ENCODE measurements at places on chromosomes 11 and 22.

DNA sequence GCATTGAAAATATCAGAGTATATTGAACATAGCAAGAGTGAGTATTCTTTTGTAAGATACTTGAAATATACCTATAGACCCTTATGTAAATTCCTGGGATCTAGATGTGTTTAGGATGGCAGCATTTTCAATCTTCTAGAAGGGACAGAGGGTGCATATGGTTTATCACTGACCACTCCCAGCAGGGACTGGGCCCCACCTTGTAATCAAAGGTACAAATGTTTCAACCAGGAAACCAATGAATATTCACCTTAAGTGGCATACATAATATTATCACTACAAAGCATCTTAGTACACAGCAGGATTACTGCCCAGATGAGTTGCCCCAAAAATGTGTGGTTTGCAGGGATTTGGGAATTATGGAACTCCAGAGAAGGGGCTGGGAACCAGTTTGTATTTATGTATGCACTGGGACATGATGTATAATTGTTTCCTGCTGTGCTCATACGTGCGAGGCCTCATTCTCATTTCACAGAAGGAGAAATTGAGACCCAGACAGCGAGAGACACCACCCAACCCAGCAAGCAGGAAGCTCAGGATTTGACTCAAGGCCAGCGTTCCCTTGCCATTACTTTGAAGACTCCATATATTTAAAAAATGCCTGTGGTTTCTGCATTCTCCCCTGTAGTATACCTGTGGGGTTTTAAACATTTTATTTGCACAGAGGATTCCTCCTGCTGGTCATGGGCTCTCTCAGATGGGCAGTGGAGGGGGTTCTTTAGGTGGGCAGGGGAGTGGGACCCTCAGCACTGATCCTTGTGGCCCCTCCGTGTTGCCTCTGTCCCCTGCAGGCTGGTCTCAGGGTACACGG is 5.2 kb downstream of the APOL4 start:
- peak overlapping the region; percentile 37 for H3K27ac ChIP-seq
- H3K27me3 ChIP-seq, result no peaks in the 10 kb centered on the region
- no peak overlapping the region for H3K4me3 ChIP-seq
- no peak for DNase-seq
- H3K36me3 ChIP-seq, result no peaks in the 10 kb centered on the region
- H3K4me1 ChIP-seq, result peaks cover 44% of the 10 kb centered on the region

DNA sequence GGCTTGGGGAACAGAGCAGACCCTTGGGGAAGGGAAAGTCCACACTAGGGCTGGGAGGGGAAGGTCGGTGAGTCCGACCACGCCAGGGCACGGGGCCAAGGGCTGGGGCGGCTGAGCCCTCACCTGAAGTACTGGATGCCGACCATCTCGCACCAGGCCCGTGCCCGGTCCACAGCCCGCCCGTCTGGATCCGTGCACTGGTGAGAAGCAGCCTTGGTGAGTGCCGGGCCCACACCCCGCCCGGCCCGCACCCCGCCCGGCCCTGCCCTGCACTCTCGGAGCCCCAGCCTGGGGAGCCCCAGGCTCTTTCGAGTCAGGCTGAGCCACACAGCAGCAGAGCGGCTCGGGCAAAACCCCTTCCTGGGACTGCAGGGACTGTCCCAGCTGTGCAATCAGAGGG is 1.9 kb upstream of the BAIAP2L2 start:
- H3K4me1 ChIP-seq, result peaks cover 5% of the 10 kb centered on the region
- no peak overlapping the region for H3K27ac ChIP-seq
- DNase-seq, result no peak
- no peak overlapping the region for H3K4me3 ChIP-seq

GRCh38 chr11:86370922-86371594 is 3.6 kb upstream of the CCDC81 start:
- no peaks in the 10 kb centered on the region for H3K36me3 ChIP-seq
- DNase-seq, result no peak
- no peaks in the 10 kb centered on the region for H3K4me1 ChIP-seq
- H3K4me3 ChIP-seq, result no peak overlapping the region
- no peaks in the 10 kb centered on the region for H3K27me3 ChIP-seq

DNA sequence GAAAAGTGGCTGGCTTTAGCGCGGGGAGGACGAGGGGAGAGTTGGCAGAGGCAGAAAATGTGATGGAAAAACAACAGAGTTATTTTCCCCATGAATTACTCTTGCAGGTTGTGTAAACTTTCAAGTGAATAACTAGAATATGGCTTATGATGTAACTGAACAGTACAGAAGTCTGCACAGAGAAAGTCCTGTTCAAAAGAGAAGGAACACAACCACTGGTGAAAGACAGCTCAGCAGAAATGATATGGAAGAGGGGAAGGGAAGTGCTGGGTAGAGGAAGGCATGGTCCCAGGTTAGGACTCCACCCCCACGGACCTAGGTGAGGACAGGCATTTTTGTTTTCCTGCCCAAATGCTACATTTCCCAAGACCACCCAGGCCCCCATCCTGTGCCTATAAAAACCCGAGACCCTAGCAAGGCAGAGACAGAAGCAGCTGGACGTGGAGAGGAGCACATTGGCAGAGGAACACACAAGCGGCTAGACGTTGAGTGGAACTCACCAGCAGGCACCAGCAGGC is 77.7 kb downstream of the MAML2 start:
- H3K4me3 ChIP-seq, result no peak overlapping the region
- no peaks in the 10 kb centered on the region for H3K36me3 ChIP-seq
- no peak overlapping the region for H3K27ac ChIP-seq

- no peak overlapping the region for H3K4me3 ChIP-seq
- H3K36me3 ChIP-seq, result peaks cover 13% of the 10 kb centered on the region
- no peaks in the 10 kb centered on the region for H3K4me1 ChIP-seq
- no peak for DNase-seq
- no peaks in the 10 kb centered on the region for H3K27me3 ChIP-seq
Measured at GRCh38 chr22:47059076-47059475, 296.6 kb downstream of the TBC1D22A start.

DNA sequence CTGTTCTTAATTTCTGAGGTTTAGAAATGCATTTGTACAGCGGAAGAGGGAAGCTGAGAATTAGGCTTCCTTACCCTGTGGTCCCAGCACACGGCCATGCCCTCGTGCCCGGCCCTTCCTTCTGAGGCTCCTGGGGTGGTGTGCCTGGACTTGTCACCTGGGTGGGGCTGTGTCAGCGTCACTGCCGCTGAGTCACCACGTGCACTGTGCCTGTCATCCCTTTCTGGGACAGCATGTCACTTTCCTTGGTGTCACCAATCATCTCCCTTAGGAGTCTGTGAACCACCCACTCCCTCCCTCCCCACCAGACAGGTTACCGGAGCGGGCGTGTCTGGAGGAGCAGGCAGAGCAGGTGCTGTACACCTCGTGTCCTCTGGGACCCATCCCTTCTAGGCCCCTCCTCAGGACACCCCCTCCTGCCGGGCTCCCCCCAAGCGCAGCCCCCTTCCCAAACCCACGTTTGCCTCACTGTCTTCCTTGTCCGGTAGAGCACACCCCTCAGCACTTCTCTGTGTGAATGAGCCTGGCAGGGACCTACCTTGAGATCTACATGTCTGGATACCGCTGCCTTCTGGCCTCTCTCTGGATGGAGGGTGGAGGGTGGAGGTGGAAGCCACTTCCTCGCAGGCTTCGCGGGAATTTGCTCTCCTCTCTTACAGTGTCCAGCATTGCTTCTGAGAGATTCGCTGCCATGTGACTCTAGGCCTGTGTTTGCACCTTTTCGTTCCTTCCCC is 367.6 kb downstream of the TBC1D22A start:
- DNase-seq, result no peak
- no peaks in the 10 kb centered on the region for H3K27me3 ChIP-seq
- H3K27ac ChIP-seq, result no peak overlapping the region
- H3K36me3 ChIP-seq, result no peaks in the 10 kb centered on the region
- H3K4me1 ChIP-seq, result no peaks in the 10 kb centered on the region

DNA sequence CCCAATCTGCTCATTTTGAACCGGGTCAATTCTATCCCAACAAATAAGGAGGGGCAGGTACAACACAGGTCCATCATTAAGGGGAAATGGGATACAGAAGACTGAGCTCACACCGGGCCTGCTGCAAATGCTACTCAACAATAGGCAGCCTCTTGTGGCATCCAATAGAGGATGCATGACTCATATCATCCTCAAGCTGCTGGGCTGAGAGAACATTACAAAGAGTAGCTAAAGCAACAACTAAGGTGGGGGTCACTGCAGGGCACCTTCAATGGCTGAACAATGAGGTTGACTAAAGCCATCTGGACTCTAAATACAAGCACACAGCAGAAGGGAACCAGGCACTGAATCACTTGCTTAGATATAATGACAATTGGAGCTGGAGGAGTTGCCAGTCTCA is 130.1 kb upstream of the SYN3 start:
- no peaks in the 10 kb centered on the region for H3K36me3 ChIP-seq
- no peak overlapping the region for H3K27ac ChIP-seq
- H3K4me3 ChIP-seq, result no peak overlapping the region
- no peak for DNase-seq

- H3K27ac ChIP-seq, result no peak overlapping the region
- H3K27me3 ChIP-seq, result peaks cover 2% of the 10 kb centered on the region
- no peaks in the 10 kb centered on the region for H3K36me3 ChIP-seq
- no peak overlapping the region for H3K4me3 ChIP-seq
- no peaks in the 10 kb centered on the region for H3K4me1 ChIP-seq
Measured at GRCh38 chr22:36590441-36591056, 61.6 kb upstream of the EIF3D start.

DNA sequence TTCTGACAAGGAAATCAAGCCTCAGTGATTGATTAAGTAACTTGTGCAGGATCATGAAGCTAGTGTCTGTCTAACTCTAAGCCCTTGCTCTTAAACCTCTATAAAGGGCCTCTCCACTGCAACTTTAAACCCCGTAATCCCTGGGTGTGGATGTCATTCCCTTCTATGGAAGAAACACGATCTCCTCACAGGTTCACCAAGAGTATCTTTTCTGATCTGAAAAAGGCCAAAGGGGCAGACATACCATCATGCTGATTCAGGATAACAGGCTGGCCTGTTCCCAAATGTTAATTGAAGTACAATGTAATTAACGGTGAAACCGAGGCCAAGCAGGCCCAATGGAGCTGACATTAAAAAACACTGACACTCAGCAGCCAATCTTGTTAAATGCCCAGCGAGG is 17.1 kb downstream of the TTC12 start:
- peaks cover 43% of the 10 kb centered on the region for H3K36me3 ChIP-seq
- no peaks in the 10 kb centered on the region for H3K4me1 ChIP-seq
- no peaks in the 10 kb centered on the region for H3K27me3 ChIP-seq
- no peak overlapping the region for H3K4me3 ChIP-seq

GRCh38 chr22:48609279-48609865 is 1218.3 kb downstream of the BRD1 start:
- H3K36me3 ChIP-seq, result no peaks in the 10 kb centered on the region
- DNase-seq, result no peak
- no peak overlapping the region for H3K4me3 ChIP-seq
- H3K27me3 ChIP-seq, result no peaks in the 10 kb centered on the region

Measured in heart left ventricle (tissue), 16 donors.